CD4-positive, alpha-beta T cell treated with Interleukin-1 beta for 1 hour (primary cell): ENCODE measurements at places on chromosomes 3 and 15.

DNA sequence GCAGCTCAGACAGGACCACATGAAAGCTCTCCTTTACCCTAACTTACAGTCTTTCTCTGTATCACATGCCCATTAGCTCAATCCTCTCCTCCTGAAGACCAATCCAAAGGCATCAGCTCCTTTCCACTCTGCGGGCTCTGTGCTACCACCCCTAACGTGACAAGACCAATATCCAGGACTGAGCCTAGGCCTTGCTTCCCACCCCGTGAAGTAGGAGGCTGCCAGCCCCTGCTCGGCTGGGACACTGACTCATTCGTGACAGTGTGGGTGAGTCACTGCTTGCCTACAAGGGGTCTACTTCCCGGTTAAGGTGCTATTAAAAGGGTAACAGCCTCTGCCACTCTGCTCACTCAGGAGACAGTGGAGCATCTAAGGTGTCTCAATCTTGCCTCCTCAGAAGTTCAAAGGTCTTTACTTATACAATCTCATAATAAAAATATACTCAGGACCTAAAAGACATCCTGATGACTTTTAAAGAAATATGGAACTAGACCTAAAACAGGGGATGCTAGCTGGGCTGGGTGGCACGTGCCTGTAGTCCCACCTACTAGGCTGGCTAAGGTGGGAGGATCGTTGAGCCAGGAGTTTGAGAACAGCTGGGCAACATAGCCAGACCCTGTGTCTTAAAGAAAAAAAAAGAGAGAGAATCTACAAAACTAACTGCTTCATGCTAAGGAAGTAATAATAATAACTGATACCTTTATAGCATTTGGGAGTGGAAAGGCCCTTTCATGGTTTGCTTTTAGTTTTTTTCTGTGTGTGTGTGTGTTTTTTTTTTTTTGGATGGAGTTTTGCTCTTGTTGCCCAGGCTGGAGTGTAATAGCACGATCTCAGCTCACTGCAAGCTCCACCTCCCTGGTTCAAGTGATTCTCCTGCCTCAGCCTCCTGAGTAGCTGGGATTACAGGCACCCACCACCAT, 55.0 kb downstream of the TMEM44 start:
- DNase-seq = no peak

- peak; percentile 43 for DNase-seq
These were observed 737 bp upstream of the ITPR1 start for GRCh38 chr3:4492208-4493013.

- no peak for DNase-seq
These were observed 39.0 kb downstream of the MYRIP start for GRCh38 chr3:39848365-39848764.

- no peak for DNase-seq
These were observed 78.7 kb downstream of the SLC9A9 start for GRCh38 chr3:143769616-143770015.

DNA sequence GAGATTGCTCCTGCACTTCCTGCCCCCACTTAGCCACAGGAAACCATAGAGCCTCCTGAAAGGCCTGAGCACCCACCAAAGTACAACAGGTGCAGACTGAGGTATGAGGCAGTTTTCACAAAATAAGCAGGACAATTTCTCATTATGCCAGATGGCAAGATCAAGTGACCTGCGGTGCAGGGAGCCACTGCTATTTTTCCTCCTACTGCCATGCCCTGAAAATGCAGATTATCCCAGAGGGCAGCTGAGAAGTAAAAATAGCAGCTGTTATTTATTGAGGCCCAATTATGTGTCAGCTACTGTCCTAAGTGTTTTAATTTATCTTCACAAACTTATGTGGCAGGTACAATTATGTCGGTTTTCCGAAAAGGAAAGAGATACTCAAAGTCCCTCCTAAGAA, 209.5 kb upstream of the ST8SIA2 start:
- DNase-seq = no peak

DNA sequence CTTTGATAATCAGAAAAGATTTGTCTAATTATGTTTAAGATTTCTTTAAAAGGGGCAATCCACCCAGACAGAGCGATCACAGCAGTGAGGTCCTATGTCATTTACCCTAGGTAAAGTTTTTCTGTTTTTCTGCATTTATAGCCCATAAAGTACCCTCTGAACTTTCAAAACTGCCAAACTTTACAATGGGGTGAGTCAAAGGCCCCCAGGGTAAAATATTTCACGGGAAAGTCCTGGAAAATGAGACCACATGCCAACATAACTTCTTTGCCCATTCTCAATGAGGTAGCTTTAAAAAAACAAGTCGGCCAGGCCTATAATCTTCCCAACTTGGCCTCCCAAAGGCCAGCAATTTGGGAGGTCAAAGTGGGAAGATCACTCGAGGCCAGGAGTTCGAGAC, 53.0 kb downstream of the SUCLG2 start:
- no peak for DNase-seq

DNA sequence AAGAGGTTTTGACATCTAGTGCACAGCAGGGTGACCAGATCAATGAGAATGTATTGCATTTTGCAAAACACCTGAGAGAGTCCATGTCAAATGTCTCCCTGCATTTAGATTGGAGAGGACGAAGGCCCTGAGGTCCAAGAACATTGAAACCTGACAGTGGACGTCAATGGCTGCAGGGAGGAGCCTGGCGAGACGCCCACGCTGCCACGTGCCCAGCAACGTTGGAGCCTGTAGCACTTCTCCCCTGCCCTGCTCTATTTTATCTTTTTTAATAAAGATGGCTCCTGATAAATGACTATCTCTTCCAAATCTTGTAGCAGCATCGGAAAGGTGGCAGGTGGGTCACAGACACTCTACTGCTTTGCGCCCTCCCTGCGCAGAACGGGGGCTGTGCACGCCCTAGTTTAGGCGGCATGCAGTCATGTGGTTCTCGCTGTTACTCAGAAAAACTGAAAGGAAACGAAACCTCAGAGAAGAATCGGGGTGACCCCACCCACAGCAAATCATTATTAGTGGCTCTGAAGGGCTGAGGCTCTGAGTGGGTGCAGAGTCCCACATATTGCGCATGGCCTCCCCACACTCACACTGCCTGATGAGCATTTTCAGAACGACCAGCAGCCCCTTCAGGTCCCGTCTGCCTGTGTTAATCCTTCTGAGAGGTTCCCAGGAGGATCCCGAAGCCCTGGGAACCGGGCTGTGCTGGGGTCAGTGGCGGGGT, 62.5 kb upstream of the TAMM41 start:
- DNase-seq = no peak

- DNase-seq = no peak
These were observed 218.5 kb downstream of the BBX start for GRCh38 chr3:107740992-107741896.

- DNase-seq = no peak
These were observed 84.6 kb downstream of the DGKG start for GRCh38 chr3:186277268-186277909.

DNA sequence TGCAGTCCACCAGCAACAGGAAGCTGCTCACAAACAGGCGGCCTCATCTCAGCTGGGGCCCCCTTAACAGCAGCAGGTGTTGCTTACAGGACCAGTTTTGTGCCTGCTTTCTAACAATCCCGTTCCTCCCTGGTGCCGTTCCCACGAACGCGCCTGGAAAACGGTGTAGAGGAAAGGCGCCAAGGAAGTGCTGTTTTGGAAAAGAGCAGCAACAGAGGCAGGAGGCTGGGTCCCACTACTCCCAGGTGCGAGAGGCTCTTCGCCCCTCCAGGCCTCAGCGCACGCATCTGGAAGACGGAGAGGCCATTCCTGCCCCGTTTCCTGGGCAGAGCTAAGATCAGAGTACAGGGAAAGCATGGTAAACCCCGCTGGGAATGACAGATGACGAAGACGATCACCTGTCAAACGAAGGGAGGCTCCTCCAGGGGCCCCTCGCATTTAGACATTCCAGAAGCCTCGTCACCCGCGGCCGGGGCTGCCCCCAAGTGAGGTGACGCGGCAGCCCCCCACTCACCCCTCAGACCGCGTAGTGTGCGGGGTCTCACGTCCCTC, 603 bp downstream of the SCAPER start:
- no peak for DNase-seq

GRCh38 chr3:129940086-129940485, 34.4 kb upstream of the TRH start:
- no peak for DNase-seq

- DNase-seq = no peak
These were observed 1273.6 kb upstream of the GBE1 start for GRCh38 chr3:83034806-83035703.

DNA sequence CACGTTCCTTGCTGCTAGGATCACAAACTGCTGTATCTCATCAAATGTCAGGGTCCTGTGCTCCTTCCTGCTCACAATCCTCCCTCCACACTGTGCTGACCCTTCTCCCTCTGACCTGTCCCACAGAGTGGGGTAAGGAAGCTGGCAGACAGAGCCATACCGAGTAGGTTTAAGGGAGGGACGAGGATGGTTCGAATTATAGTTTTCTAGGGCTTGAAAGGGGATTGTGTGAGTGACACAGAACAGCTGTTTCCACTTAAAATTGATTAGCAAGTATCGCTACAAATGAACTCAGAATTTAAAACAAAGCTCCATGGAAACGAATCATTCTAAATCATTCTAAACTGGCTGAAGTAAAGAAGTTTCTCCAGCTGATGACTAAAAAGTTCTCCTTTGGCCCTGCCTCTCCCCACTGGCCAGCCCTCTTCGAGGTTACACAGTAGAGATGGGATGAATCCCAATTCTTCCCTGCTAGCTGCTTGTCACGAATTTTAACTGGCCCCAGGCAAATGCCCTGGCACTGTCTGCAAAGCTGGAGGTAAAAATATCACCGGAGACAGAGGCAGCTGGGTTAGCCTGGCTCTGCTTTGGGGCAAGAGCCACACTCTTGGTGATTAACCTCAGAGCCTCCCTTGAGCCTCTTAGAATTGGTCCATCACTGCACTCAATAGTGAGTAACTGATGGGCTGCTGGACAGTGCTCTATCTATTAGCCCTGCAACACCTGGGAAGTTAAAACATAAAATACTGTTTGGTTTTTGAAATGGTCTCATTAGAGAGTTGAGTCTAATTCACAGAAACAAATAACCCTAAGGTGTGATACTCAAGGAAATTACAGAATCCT, 194.9 kb downstream of the CHST2 start:
- DNase-seq = no peak

DNA sequence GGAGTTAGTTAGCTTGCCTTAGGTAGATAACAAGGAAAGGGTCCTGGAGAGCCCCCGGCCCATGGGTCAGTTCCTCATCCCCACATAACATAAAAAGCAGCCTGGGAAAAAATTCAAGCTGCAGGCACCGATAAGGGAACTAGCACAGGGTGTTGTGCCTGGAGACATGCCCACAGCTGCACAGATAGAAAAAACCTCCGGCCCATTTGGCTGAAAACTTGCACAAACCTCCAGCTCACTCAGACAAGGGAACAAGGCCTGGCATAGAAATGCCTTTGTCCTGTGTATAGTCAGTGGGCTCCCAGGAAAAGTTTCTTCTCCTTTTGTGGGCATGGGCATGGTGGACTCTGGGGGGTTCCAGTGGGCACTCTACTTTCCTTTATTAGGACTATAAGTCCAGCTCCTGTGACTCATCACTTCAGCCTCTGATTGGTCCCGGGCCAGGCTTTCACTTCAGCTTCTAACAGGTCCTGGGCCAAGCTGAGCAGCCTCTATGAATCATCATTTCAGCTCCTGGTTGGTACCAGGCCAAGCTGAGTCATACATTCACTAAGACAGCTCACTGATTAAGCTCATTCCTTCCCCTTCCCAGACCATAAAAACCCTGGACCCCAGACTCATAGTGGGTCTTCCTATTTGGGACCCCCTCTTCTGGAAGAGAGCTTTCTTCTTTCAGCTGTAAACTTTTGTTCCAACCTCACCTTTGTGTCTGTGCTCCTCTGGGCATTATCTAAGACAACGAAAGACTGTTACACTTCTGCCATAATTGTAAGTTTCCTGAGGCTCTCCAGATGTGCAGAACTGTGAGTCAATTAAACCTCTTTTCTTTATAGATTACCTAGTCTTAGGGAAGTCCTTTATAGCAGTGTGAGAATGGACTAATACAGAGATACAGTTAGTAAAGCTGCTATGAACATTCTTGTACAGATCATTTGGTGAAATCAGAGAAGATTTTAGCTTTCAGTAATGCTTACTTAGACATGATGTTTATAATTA, 348.0 kb upstream of the DPPA4 start:
- DNase-seq = no peak

- DNase-seq = no peak
These were observed 14.1 kb downstream of the SLMAP start for GRCh38 chr3:57770009-57770827.

GRCh38 chr3:149188494-149188893, 33.1 kb downstream of the CP start:
- no peak for DNase-seq

DNA sequence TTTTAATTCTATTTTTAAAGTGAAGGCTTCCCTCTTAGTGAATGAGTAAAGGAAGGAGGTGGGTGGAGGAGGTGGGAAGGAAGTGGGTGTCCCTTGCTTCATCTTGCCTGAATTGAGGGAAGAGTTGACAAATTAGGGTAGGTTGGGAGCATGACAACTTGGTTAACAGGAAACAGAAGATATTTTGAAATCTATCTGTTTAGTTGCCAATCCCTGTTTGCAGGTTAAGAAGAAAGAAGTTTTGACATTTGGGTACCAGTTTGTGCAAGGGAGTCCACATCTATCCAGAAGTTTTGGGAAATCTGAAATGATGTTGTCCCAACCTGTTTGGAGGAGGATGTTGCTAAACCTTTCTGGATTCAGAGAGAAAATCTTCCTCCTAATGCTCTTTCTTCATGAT, 204.1 kb upstream of the SUCLG2 start:
- DNase-seq = no peak

- DNase-seq = no peak
These were observed 1.7 kb downstream of the ZMAT3 start for GRCh38 chr3:179069762-179070390.

GRCh38 chr15:81165535-81165934, 31.1 kb upstream of the IL16 start:
- no peak for DNase-seq

GRCh38 chr3:116087426-116087825, 357.9 kb downstream of the LSAMP start:
- no peak for DNase-seq

GRCh38 chr3:142115867-142116668, 33.3 kb downstream of the TFDP2 start:
- DNase-seq = no peak

- no peak for DNase-seq
These were observed 87.2 kb upstream of the TNFAIP8L3 start for GRCh38 chr15:51181905-51182304.

DNA sequence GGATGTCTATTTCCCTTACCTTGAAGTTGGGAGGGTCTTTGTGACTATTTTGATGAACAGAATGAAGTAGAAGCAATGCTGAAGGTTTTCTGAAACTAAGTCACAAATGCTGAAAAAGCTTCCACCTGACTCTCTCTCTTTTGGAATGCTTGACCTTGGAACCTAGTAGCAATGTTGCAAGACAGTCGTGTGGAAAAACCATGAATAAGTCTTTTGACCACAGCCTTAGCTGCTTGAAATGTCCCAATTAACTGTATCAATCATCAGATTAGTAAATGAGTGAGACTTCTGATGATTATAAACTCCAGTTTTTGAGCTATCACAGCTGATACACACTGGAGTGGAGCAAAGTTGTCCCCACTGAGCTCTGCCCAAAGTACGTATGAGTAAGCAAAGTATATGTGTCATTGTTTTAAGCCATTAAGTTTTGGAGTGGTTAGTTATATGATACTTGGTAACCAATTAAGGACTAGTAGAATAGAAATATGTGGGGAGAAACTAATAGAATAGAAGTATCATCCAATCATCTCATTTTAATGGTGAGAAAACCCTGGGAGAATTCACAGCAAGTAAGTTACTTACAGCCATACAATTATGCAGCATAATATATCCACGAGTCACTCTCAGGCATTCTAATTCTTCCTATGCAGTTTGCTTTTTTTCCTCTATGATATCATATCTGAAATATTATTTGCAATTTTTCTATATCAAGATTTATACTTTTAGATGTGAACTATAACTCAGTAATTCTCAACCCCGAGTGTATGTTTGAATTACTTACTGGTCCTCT, 1010.6 kb downstream of the ROBO2 start:
- DNase-seq = no peak
